CD8-positive, alpha-beta memory T cell (primary cell): ENCODE measurements at places on chromosomes 1 and 21. TPM values are rescaled to one million over a fixed set of nuclear protein-coding genes. Genes with fewer than 3 reads are reported as not detected.

GRCh38 chr1:161085165-161085564, 4.2 kb downstream of the NECTIN4 start:
- H3K36me3 ChIP-seq, result no peaks in the 10 kb centered on the region
- DNase-seq, result no peak
- no peak overlapping the region for H3K27ac ChIP-seq
- H3K27me3 ChIP-seq, result no peaks in the 10 kb centered on the region
- H3K4me3 ChIP-seq, result no peak overlapping the region
- H3K4me1 ChIP-seq, result no peaks in the 10 kb centered on the region

- no peak for DNase-seq
- no peaks in the 10 kb centered on the region for H3K4me1 ChIP-seq
- no peak overlapping the region for H3K27ac ChIP-seq
- H3K4me3 ChIP-seq, result no peak overlapping the region
- no peaks in the 10 kb centered on the region for H3K36me3 ChIP-seq
Measured at GRCh38 chr1:180577361-180577760, 18.6 kb downstream of the OVAAL start.

SPATA21 gene
- total RNA-seq, result not detected

OR2L2 gene
- not detected for total RNA-seq

ZNF683 gene
- 2.7 TPM for total RNA-seq
